ENCODE measurements at places on chromosomes 16 and 17.
A peak's percentile ranks its signal among the peaks of the same experiment; 100 is the strongest.

GRCh38 chr16:49993579-49993978 lies 31.4 kb upstream of the CNEP1R1 start:
- DNase-seq, result no peak

DNA sequence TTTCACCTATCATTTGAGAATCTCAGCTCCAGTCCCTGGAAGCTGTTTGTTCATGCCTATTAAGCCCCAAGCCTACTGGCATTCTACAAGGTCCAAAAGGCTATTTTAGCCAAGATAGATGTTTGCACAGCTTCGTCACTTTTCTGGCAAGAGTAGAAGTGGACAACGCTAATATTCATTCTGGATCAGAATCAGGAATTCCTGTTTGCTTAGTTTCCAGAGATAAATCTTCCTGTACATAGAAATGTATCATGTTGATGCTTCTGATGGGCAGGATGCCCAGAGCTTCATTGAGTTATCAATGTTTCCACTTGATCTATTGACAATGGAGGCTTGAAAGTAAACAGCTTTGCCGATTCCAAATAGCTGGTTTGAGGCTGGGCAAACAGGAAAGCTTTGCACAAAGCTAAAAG lies 260.7 kb upstream of the CA10 start:
- DNase-seq, result peak; percentile 90

DNA sequence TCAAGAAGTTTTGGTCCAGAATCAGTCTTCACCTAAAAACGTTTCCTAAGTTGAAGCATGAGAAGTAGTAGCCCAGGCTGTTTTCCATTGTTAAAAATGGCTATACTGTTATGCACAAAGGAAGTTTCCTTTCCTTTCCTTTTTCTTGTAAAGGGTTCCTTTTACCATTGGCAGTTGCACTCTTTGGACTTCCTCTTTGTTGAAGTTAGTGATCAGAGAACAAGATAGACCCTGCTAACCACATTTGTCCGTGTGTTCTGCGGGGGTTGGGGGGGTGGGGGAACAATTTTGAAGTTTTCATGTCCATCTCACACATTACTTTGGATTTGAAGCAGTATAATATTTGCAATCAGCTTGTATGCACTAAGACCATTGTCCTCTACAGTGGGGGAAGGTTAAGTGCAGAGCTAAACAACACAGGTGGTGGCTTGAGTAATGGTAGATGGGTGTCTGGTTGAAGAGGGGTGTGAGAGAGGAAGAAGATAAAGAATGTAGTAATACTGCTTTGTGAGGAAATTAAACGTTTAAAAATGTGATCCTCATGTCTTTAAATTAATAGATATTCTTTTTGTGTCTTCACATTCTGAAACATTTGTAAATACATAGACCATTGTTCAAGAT lies 1.4 kb downstream of the LPCAT2 start:
- DNase-seq, result no peak

DNA sequence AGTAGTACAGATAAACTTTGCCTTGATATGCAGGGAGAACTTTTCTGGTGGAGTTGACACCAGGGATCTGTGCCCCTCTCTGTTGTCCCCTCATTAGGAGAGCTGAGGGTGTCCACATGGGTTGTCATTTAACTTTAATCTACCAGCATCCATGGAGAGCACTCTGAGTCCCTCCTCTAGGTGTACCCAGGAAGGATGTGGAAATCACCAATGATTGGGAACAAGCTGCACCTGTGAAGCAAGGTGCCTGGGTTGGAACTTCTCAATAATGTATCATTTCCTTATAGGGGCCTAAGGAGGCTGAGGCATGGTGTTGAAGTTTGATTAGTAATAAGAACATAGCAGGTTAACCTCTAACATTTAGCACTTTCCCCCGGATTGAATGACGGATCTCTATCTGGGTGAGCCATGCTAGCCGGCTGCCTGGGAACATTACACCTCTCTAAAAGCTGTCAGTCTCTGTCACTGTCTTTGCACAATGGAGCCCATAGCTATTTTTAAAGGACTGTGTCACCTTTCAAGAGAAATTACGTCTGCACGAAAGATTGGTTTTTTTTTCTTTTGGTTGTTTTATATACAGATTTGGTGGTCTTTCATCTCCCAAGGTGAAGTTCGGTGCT lies 239.3 kb downstream of the MAF start:
- DNase-seq, result no peak

GRCh38 chr17:36197387-36197703 lies 787 bp upstream of the CCL3L1 start:
- DNase-seq, result no peak

GRCh38 chr16:88883946-88884345 lies 17.5 kb upstream of the PABPN1L start:
- no peak for DNase-seq

DNA sequence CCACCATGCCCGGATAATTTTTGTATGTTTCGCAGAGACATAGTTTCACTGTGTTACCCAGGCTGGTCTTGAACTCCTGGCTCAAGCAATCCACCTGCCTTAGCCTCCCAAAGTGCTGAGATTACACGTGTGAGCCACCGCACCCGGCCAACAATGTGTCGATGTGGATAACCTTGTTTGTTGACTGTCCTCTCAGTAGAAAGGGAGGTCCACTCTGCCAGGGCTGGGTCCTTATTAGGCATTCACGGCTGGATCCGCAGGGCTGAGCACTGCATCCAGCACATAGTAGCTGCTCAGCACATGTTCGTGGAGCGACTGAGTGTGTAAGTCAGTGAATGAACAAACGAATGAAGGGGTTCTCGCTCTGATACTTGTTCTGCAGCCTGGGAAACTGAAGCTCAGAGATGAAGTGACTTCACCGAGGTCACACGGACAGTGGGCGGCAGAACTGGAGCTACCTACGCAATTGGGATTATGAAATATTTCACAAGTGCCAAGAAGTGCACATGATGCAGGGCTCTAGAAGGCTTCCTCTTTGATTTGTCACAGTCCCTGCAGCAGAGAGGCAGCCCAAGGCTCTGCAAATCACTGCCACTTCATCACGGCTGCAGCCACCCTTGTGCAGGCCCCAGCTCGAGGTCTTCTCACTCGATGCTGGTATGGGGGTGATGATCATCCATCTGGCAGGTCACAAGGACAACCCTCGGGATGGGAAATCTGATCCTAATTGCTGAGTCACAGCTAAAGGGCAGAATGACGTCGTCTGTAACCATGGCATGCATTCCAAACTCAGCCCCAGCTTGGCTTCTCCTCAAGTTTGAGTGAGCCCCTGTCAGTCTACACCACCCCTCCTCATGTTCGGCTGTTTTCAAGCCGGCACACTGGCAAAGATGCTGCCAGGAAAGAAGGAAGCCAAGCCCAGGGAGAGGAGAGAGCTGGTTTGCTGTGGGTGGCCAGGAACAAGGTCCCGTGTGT lies 28.0 kb upstream of the SNN start:
- peak; percentile 93 for DNase-seq

DNA sequence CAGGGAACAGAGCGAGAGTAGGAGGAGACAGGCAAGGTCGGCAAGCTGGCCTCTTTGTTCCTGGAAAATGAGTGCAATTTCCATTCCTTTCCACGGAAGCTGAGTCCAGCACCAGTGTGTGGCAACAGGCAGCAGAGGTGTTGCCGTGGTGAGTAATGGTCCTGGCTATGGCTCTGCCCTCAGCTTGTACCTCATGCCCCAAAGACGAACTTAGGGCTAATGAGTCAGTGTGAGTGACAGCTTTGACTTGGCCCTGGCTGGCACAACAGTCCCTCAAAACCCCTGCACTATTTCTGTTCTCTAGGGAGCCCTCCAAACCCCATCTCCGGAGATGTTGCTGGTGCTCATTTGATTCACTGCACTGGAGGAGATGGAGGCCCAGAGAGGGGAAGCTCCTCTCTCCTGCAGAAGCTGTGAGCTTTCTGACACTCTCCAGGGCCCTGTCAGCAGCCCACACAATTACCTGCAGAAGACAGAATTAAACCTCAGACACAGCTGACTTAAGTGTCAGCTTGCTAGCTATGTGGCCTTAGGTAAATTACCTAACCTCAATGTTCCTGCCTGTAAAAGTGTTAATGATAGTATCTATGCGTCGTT lies 129.9 kb downstream of the TMEM132E start:
- DNase-seq, result no peak

GRCh38 chr17:73936908-73937627 lies 266.4 kb upstream of the RPL38 start:
- no peak for DNase-seq

DNA sequence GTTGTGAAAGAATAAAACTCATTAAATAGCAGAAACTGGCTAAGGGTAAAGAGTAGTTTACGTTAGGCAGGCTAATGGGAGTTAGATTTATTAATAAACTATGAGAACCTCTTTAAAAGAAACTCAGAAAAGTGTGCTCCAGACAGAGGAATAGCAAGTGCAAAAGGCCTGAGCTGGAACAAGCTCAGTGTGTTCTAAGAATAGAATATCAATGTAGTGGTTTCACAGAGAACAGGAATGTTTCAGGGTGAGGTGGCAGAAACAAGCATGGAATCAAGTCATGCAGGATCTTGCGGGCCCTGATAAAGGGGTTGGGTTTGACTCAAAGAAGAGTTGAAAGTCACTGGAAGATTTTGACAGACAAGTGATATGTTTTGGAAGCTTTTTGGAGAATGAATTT lies 164.0 kb upstream of the HS3ST3A1 start:
- no peak for DNase-seq

- DNase-seq, result no peak
These were observed 29.1 kb downstream of the ENDOV start for GRCh38 chr17:80443916-80444643.

DNA sequence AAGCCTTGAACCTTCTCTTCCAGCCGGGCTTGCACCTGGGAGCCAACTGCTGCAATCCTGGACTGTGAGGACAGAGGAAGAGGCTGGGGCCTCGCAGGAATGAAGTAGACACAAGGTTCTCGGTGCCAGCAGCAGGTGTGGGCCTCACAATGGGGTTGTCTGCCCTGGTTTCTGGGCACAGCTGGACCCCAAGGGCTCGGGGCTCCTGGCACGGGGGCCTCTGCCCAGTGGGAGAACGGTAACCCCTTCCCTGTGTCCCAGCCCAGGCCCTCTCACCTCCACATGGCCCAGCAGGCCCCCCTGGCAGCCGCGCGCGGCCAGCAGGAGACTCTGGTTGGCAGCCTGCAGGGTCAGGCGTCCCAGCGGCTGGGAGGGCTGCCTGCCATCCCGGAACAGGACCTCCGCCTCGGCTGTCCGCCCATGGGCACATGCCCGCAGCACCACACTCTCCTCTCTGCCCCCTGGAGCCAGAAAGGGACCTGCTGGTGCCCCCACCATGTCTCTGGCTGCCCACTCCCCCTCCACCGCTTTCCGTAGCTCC lies 46.9 kb downstream of the RMI2 start:
- DNase-seq, result no peak

DNA sequence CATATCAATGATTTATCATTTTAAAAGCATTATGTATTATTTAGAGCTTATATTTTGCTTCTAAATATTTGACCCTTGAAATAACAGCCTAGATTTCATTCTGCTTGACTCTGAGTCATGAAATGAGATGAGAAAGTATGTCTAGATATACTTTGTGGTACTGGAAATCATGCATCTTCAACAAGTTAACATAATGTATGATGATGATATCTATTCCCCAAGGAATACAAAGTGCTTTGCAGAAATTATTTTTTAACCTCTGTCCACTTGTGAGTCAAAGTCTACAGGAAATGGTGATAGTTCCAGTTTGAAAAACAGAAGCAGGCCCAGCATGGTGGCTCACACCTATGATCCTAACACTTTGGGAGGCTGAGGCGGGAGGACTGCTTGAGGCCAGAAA lies 36.1 kb downstream of the GOSR1 start:
- no peak for DNase-seq
